Right atrium auricular region (tissue), 2 donors: ENCODE measurements at places on chromosomes 2 and 18. TPM values are rescaled to one million over a fixed set of nuclear protein-coding genes. Genes with fewer than 3 reads are reported as not detected.

The SPHKAP gene
- total RNA-seq = 75.5 TPM

The AMER3 gene
- total RNA-seq = not detected

The DPP4 gene
- 6.8 TPM for total RNA-seq

DNA sequence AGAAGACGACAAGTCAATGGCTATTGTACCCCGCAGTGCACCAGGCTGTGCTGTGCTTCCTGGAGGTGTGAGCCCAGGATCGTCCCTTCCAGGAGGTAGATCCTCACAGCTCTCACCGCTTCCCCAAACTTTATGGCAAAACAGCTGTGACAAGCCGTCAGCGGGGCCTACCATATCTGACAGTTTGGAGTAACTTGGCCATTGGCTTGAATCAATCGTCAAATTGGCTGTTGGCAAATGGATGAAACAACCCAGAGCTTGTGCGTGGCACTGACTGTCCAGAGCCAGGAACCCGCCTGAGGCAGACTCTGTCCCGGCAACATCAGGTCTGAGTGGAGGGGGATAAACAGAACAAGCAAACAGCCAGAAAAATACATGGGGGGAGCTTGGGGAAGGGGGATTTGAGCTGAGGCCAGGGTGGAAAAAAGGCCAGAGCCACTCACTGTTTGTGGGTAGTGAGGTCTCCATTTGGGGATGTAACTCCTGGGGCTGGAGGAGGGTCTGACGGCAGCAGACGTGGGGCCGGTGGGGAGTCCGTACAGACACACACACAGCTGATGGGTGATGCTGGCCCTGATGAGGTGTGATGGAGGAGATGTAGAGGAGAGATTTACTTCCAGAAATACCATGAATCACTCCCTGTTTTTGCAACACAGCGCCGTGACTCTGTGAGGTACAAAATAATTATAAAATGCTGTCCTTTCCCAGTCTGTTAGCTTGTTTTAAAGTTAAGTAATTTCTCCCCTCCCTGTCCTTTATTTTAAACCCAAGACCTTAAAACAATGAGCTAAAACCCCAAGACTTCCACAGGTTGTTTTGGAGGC lies 174.8 kb downstream of the TWIST2 start:
- H3K27me3 ChIP-seq = no peaks in the 10 kb centered on the region
- no peaks in the 10 kb centered on the region for H3K4me1 ChIP-seq
- H3K27ac ChIP-seq = no peak overlapping the region
- no peaks in the 10 kb centered on the region for H3K36me3 ChIP-seq
- H3K4me3 ChIP-seq = no peak overlapping the region

The SCG2 gene
- total RNA-seq = 1.8 TPM

- H3K27me3 ChIP-seq = peaks cover 36% of the 10 kb centered on the region
- H3K27ac ChIP-seq = no peak within 1 kb of the TSS
- peaks cover 52% of the 10 kb centered on the region for H3K4me1 ChIP-seq
- no peaks in the 10 kb centered on the region for H3K36me3 ChIP-seq
- H3K4me3 ChIP-seq = peak within 1 kb of the TSS; percentile 52
Observed at GRCh38 chr2:170715062-170715931, at the start of gene SP5. TSS of gene SP5 (plus strand) at chr2:170715337. CDS start at chr2:170715513, 176 bp downstream.

DNA sequence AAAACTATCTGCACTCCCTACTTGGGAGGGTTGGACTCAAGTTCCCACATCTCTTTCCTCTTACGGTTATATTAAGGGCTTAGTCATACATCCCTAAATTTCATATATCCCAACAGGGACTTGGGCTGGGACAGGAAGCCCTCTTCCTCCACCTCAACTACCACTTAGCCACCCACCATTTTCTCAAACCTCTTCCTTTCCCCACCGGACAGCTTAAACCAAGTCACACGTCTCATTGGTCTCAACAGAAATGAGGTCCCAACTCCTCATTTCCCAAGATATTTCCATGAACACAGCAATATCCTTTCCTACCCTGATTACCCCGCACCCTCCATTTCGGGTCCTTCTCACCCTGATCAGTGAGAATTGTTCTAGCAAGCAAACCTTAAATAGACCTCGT lies 736 bp downstream of the ZSCAN30 start:
- no peaks in the 10 kb centered on the region for H3K36me3 ChIP-seq
- peak overlapping the region; percentile 87 for H3K4me3 ChIP-seq
- DNase-seq = no peak
- no peaks in the 10 kb centered on the region for H3K27me3 ChIP-seq
- peak overlapping the region; percentile 91 for H3K27ac ChIP-seq
- H3K4me1 ChIP-seq = no peaks in the 10 kb centered on the region

DNA sequence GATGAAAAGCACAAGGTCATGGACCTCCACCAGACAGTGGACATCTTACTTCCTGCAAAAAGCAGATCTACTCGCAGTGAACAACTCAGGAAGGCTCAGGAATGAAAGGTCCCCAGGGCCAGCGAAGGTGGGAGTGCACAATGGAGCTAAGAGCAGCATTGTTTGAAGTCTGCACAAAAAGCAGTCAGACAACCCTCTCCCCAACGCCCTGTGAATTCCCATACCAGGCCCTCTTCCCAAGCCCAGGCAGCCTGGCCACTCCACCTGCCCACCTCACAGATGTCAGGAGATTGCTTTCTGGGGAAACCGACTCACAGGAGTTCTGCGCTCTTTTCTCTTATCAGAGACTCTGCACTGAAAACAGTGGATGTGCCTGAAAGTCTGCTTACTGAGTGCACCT lies 34.8 kb downstream of the ST8SIA5 start:
- peak; percentile 28 for DNase-seq
- no peaks in the 10 kb centered on the region for H3K4me1 ChIP-seq
- H3K4me3 ChIP-seq = no peak overlapping the region
- H3K36me3 ChIP-seq = no peaks in the 10 kb centered on the region
- no peaks in the 10 kb centered on the region for H3K27me3 ChIP-seq

- no peaks in the 10 kb centered on the region for H3K4me1 ChIP-seq
- no peaks in the 10 kb centered on the region for H3K27me3 ChIP-seq
- DNase-seq = peak; percentile 62
- no peak overlapping the region for H3K27ac ChIP-seq
- H3K36me3 ChIP-seq = no peaks in the 10 kb centered on the region
Observed at GRCh38 chr2:114550895-114551793, 108.7 kb downstream of the DPP10 start.

The GALNT5 gene
- total RNA-seq = 0.67 TPM

DNA sequence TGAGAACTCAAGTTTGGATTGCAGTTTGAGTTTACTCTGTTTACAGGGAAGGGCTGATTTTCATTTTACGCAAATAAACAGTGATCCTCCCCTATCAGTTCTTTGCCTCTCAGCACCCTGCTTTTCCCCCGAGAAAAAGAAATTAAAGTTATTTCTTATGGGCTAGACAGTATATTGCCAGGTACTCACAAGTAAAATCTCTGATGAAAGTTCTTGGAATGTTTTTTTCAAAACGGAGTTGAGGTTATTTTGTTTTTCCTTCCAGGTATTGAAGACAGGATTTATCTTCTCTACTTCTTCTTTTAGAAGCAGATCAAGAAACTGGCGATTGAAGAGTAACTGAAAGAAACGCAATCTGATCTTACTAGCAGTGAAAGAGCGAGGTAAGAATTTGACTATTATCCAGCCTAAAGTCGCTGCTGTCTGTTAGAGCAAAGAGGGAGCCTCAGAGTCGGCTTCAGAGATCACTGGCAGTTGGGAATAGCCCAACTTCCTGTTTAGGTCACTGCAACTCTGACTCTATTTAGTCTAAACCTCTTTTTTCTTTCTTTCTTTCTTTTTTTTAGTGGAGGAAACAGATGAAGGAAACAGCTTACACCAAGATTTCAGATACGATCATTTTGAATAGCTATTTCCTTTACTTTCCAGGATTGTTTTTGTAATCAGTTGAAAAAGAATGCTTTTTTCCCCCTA lies at the start of gene TFPI:
Gene TFPI (minus strand): TSS at position 425 of the 693 bp plus-strand sequence. CDS start 50,667 bp downstream, outside the sequence.
- H3K27ac ChIP-seq = peak within 1 kb of the TSS; percentile 73
- no peak for DNase-seq
- no peaks in the 10 kb centered on the region for H3K36me3 ChIP-seq

GRCh38 chr2:23311186-23311585 lies 73.8 kb upstream of the KLHL29 start:
- no peak overlapping the region for H3K27ac ChIP-seq
- no peak for DNase-seq
- no peaks in the 10 kb centered on the region for H3K4me1 ChIP-seq
- H3K27me3 ChIP-seq = no peaks in the 10 kb centered on the region
- H3K36me3 ChIP-seq = no peaks in the 10 kb centered on the region
